ENCODE measurements at places on chromosomes 3 and 15. TPM values are rescaled to one million over a fixed set of nuclear protein-coding genes. Genes with fewer than 3 reads are reported as not detected.
A peak's percentile ranks its signal among the peaks of the same experiment; 100 is the strongest.

DNA sequence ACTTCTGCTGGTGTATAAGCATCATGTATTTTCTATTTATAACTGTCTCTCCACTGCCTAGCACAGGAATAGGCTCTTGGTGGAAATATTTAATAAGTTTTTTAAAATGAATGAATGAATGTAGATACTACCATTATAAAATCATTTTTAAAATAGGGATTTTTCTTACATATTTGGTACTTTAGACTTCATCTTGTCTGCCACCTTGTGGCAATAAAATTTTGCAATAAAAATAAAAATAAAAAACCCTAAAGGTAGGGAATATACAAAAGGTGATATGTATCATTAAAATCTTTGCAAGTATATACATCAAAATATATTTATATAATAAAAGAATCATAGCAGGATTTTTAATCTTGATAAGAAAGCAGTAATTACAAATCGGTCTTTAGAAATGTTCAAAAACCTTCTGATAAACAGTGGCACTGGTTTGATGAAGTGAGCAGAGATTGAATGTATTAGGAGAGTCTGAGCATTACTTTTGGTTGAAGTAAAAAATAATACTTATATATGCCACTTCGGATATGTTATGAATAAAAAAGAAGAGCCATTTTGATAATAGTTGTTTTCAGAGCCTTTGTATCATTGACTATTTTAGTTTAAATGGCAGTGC is 95.2 kb downstream of the SPATA16 start:
- peak; percentile 4 for DNase-seq

- DNase-seq = peak; percentile 47
These were observed 21.7 kb downstream of the RPLP1 start for GRCh38 chr15:69474291-69474690.

GRCh38 chr3:130627882-130628281 is 110.9 kb downstream of the COL6A6 start:
- DNase-seq = no peak

DNA sequence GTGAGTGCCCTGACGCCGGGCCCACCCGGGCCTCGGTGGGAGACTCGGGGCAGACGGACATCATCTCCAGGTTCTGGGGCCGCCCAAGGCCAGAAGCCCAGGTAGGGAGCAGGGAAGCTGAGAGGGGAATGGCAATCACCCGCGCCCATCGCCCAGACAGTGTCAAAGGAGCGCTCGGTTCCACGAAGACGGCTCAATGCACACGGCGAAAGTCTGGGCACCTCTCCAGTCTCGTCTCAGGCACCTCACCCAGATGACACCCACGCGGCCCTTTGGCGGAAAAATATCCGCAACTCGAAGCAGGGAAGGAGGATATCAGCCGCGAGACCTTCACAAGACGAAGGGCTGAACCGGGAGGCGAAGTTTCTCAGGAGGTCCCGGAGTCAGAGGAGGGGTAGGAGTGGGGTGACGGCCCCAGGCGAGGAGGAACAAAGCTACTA is 916 bp downstream of the IL17RD start:
- DNase-seq = no peak

GRCh38 chr3:15291589-15292541 is 40.5 kb downstream of the SH3BP5 start:
- DNase-seq = peak; percentile 75

Gene CACNA2D3
- 2.0 TPM for total RNA-seq

Measured in A172 (cell line).